ENCODE measurements at places on chromosomes 16 and 17.

DNA sequence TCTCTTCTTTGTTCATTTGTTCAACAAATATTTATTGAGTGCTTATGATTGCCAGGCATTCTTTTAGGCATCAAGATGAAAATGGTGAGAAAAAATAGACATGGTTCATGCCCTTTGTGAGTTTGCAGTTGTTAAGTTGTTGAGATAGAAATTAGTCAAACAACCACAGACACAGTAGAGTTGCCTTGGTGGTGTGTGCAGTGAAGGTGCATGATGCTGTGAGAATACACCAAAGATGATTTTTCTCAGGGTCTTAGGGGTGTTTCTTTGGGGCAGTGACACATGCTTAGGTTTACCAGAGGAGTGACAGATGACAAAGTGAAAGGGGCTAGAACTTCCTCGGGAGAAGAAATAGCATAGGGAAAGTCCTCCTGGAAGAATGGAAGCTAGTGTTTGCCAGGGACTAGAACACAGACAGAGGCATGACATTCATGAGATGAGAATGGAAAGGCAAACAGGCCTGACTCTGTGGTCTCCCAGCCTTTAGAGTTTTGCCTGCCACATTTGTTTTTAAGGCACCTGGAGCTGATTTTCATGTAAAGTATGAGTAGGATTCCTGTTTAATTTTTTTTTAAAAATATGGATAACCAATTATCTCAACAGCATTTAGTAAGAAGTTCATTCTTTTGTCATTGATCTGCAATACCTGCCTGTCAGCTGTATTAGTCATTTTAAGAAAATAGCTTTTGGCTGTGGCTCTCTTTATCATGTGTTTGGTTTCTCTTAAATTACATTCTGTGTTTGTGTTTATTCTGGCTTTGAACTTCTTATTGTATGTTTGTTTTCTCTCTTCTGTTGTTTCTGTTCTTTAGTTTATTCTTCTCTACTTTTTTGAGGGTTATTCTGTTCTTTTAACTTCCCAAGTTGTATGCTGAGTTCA lies 36.6 kb downstream of the CYLD start:
- DNase-seq, result no peak

DNA sequence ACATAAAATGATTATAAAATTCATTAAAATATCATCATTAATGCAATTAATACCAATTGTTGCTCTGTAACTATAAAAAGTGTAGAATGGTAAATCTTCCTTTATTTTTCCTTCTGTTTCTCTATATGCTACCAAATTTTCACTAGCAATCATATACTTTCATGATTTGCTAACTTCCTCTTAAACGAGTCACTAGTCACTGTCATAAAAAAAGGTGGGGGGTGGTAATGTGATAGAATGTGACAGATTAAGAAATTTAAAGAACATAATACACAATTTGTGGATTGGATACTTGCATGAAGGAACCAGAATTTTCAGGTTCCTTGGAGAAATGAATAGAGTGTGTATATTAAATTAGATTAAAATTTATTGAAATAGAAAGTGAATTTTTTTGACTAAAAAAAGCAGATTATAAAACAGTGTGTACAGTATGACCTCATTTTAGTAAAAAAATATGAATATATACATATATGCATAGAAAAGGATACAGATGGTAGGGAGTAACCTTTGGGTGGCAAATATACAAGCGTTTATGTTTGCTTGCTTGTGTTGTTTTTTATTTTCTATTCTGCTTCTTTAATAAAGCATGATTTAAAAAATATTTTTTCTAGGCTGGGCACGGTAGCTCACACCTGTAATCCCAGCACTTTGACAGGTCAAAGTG lies 56.7 kb upstream of the C17orf78 start:
- no peak for DNase-seq

DNA sequence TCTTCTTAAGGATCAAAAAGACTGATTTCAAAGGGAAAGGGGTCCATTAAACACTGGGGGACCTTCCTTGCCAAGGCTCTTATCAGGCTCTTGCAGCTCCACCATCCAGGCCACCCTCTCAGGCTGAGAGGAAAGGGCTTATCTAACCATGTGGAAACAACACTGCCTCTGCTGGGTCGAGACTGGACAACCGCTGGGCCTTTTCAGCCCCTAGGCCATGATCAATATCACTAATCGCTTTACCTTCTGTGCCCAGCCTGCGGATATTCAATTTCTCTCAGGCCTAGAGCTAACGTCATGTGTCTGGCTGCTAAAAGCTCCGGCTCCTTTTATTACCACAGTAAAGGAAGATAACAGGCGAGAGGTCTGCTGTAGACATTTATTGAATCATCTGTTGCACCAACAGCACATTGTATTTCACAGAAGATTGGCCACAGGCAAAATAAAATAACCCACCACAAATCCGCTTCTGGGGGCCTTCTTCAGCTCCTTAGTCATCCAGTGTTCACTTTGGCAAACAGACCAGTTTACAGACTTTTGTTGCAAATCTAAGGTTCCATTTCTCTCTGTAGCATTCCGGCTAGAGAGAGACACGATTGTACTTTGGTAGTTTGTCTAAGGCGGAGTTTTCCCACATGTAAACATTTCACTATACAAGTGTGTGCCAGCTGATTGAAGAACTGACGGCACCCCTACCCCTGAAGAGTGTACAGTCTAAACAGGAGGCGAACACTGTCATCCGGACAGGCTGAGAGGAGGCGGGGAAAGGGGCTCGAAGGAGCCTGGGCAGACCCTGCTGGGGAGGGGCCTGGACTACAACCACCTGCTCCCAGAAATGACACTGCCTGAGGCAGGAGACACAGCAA lies 13.9 kb downstream of the CYB561 start:
- no peak for DNase-seq

DNA sequence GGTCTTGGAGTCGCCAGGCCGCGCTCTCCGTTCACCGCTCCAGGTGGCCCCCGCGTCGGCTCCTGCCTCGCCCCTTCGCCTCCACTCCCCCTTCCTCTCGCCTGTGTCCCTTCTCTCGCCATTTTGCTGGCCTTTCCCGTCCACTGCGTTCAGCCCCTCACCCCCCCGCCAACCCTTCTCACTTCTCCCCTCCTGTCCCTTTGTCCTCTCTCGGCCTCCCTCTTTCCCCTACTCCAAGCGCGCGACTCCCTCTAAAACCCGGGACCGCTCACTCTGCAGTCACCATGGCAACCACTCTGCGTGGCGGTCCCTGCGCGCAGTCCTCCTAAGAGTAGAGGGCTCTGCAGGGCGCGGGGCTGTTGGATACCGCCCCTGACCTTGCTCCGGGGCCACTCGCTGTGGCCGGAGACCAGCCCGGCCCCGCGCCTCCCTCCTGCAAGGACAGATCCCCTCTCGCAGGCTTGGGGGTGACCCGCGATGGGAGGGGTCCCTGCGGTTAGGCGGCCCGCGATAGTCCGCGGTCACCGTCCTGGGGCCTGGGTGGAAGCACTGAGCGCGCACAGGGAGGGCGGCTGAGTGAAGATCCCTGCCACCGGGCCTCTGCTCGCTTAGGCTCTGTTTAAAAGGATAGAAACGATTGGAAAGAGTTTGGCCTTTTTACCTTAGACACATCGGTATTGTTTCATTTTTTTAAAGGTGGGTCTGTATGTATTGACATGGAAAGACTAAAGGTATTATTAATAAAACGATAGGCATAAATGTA lies 454 bp downstream of the CCDC40 start:
- DNase-seq, result no peak

DNA sequence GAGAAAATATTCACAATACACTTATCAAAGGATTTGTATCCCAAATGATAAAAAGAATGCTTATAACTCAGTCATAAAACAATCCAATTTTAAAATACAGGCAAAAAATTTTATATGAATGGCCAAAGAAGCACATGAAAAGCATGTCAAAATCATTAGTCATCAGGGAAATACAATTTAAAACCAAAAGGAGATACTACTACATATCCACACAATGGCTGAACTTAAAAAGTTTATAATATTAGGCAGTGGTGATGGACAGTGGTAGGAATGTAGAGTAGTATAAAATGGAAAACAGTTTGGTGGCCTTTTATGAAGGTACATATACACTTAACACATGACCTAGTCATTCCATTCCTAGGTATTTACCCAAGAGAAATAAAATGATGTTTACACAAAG lies 12.2 kb downstream of the CMC2 start:
- no peak for DNase-seq

- no peak for DNase-seq
Measured at GRCh38 chr17:27546624-27547300, 84.2 kb upstream of the LGALS9 start.

DNA sequence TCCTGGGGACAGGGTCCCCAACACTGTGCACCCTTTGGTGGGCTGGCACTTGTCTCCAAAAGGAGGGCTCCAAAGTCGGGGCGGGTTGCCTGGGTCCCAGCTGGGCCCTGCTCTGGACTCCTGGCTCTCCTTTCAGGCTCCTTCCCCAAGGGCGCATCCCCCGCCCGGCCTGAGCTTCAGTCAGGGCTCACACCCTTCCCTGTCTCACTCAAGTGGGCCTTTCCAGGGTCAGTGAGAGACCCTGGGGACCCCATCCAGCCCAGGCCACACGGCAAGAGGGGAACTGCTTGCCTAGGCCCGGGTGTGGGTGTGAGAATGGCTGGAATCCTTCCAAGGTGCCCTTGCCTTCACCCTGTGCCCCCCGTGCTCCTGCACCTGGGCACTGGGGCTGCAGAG lies 41.8 kb upstream of the SLC38A10 start:
- DNase-seq, result no peak

- DNase-seq, result no peak
Measured at GRCh38 chr16:48537275-48537674, 72.7 kb downstream of the N4BP1 start.

- DNase-seq, result no peak
Measured at GRCh38 chr17:15456496-15456895, 10.9 kb downstream of the CDRT4 start.

- no peak for DNase-seq
Measured at GRCh38 chr17:47895347-47895855, 635 bp upstream of the SP2 start.

GRCh38 chr16:75589306-75589705 lies 23.1 kb downstream of the GABARAPL2 start:
- DNase-seq, result no peak

DNA sequence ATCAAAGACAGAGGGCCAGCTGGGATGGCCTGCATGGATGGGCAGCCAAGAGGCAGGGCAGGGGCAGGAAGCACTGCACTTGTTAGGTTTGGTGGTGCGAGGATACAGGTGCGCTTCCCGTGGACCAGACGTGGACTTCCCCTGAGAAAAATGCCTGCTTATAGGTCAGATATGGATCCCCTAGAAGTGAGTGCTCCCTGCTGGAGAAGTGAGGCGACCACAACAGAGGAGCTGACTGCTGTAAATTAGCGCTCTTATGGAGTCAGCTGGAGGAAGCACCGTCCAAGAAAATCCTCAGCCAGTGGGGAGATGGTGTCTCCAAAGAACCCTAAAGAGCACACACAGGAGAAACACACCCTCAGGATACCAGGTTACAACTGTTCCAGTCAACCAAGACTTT lies 27.7 kb upstream of the CCDC182 start:
- no peak for DNase-seq

DNA sequence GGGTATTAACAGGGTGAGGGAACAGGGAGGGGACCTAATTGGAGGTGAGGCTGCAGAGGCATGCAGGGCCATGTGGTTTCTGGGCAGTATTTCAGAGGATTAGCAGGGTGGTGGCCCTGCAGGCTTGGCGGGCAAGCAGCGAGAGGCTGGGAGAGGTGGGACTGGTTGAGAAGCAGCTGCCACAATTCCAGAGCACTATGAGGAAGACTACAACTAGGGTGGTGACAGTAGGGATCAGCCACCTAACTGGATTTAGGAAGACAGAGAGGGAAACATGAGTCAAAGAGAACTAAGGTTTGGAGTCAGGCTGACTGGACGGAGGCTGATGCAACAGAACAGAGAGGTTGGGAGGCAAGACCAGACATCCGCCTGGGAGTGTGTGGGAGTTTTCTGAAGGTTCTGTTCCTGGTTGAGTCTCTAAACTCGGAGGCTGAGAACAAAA lies 12.3 kb downstream of the ALOXE3 start:
- no peak for DNase-seq

DNA sequence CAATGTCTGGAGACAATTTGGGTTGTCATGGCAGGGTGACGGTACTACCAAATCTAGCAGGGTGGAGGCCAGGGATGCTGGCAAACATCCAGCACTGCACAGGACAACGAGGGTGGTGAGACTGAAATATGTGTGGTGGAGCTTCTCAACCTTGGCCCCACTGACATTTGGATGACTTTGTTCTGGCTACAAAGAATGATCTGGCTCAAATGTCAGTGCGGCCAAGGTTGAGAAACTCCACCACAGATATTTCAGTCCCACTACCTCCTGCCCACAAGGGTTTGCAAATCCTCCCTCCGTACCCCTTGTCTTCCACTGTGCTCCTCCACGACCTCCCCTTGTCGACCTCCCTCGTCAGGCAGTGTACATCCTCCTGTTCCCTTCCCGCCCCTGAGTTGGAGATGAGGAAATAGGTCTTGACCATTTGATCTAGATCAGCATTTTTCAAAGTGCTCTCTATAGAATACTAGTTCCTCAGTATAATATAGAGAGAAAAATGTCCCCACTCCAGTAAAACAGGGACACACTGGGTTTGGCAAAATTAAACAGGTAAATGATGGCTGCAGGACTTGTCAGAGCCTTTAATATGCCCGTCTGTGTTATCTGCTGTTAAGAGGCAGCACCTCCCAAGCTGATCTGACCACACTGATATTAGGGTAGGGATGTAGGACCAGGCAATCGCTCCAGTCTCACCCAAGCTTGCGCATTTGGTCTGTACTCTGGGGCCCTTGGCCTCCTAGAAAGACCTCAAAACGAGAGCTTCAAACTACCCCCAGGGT lies 6.8 kb downstream of the OSGIN1 start:
- DNase-seq, result no peak

DNA sequence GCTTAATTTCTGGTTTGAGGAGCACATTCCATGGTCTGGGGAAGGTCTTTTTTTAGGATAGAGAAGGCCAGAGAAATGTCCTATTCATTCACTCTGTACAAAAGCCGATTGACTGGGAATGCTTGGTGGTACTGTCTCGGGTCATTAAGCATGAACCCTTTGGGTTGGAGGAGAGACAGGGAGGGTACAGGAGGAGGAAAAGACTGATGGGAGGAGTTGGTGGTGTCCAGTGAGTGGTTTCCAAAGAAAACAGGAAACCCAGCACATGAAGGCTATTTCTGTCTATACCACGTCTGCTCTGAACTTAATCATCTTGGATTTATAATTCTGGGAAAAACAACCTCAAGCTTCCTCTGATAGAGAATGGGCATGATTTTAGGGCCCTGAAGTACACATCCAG lies 111.9 kb downstream of the XYLT1 start:
- no peak for DNase-seq
